ENCODE measurements at places on chromosomes 5 and 9.

GRCh38 chr5:16665601-16666000 lies 48.8 kb upstream of the RETREG1 start:
- DNase-seq, result no peak

- peak; percentile 53 for DNase-seq
Measured at GRCh38 chr9:127746959-127747569, 12.0 kb upstream of the TOR2A start.

DNA sequence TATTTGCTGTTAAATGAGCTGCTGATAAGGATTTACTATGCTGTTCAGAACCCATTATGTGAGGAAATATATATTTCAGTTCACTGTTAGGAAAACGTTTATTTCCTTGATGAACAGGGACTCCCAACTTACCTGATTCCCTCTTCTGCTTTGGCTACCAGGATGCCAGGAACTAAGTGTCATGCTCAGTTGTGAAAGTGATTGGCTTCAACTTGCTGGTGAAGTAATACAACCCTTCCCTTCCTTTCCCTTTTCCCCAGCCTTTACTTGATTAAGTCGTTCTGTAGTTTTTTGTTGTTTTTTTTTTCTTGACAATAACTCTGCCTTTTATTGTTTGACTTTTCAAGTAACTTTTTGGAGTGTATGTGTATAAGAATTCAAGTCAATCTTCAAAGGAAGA lies 309.3 kb downstream of the DOCK8 start:
- DNase-seq, result no peak

- DNase-seq, result peak; percentile 3
Measured at GRCh38 chr5:78221964-78222451, 72.5 kb downstream of the AP3B1 start.

DNA sequence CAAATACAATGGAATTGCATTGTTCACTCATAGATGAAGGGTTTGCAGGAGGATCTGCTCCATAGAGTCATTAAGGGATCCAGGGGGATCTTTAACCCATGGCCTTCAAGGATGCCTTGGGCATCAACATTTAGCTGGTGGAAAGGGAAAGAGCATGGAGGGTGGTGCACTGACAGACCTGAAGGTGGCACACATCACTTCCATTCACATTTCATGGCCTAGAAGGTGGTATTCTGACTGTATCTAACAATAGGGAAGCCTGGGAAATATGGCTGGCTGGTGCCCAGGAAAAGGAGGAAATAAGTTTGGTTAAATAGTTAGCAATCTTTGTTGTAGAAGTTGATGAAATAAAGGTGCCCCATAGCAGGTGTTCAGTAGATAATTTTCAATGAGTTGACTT lies 230.2 kb downstream of the CD180 start:
- no peak for DNase-seq

DNA sequence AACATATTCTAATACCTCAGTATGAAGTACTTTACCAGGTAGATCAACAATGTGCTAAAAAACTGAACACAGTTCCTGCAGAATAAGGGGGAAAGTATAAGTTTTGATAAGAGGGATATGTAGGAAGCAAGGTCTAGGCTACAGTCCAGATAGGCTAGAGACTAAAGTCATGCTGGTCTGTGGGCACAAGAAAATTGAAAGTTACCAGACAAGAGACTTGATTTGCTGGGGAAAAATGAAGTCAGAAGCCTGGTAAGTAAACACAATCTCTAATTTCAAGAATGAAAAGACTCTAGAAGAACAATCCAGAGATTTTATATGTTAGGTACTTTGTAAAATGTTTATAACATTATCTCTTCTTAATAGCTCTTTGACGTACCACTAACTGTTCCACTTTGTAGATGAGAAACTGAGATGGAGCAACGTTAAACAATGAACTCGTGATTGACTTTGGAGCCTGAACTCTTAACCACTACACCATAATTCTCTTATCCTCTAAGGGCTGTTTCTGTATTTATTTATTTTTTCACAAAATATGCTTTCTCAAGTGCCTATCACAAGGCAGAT lies 19.5 kb downstream of the ADAMTS6 start:
- no peak for DNase-seq

GRCh38 chr5:180598316-180598701 lies 7.0 kb upstream of the SCGB3A1 start:
- no peak for DNase-seq

DNA sequence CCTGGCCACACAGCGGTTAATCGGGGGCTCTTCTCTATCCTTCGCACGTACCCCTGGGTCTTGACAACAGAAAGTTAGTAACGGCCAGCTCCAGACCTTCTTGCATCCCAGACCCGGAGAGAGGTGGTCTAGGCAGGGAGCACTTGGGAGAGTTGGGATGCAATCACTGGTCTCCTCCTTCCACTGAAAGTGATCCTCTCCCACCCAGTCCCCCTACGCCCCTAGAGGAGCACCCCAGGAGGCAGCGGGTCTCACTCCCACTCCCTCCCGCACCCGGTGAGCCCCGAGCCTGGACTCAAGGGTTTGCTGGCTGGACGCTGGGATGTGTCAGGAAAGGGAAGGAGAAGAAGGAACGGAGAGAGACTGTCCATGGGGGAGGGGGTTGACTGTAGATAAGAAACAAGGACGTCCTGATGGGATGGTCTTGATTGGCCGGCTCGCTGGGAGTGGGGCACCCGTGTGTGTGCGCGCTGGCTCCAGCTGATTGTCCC lies 2.0 kb downstream of the RORB start:
- DNase-seq, result no peak

DNA sequence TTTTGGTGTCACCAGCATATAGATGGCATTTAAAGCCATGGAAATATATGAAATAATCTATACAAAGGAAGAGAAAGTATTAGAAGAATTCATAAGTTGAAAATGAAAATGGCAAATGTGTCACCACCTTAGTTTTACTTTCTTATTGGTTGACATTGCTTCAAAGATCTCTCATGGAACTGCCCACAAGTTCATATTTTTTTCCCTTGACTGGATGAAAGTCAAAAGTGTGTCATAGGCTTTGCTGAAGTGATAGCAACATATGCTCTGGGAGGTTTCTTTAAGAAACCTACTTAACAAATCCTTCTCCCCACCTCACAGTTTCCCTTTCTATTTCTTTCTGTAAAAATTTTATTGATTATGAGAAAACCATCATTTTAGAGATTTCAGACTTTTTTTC lies 127.2 kb downstream of the VPS13A start:
- no peak for DNase-seq

GRCh38 chr5:112013660-112014059 lies 256.7 kb upstream of the NREP start:
- DNase-seq, result no peak

DNA sequence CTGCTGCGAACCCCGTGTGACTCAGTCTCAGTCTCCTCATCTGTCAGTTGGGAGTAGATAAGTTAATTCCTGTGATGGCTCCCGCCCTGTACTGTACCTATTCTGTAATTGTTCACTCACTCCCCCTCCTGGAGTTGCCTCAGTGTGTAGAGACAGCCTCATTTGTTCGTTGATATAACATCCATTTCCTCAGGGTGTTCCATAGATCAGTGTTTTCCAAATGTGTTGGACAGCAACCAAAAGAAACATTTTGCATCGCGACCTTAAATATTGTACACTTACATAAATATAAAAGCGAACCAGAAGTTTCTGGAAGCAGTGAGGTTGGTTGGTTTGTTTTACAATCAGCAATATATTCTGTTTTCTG lies 698 bp downstream of the NFX1 start:
- DNase-seq, result no peak

GRCh38 chr9:78778318-78778717 lies 481.4 kb downstream of the PSAT1 start:
- no peak for DNase-seq

GRCh38 chr5:55533521-55534435 lies 986 bp downstream of the PLPP1 start:
- peak; percentile 68 for DNase-seq

- no peak for DNase-seq
Measured at GRCh38 chr5:109805883-109806282, 116.2 kb downstream of the MAN2A1 start.

DNA sequence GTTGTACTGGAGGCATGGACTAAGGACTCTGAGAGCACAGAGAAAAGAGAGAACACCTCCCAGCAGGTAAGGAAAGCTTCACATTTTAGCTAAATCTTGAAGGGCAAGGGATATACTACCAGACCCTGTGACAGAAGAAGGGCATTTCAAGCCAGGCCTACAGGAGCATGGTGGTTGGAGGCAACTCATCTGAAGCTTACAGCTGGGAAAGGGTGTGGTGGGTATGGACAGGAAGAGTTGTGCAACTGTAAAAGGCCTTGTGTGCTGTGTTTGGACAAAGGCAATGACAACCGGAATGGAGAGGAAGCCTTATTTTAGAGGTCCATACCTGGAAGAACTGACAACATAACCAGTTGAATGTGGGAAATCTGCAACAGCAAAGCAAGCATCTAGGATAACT lies 31.2 kb downstream of the NIPSNAP3B start:
- DNase-seq, result no peak

GRCh38 chr5:88736494-88736893 lies 146.5 kb downstream of the MEF2C start:
- no peak for DNase-seq

GRCh38 chr5:14161825-14162556 lies 18.8 kb downstream of the TRIO start:
- no peak for DNase-seq

DNA sequence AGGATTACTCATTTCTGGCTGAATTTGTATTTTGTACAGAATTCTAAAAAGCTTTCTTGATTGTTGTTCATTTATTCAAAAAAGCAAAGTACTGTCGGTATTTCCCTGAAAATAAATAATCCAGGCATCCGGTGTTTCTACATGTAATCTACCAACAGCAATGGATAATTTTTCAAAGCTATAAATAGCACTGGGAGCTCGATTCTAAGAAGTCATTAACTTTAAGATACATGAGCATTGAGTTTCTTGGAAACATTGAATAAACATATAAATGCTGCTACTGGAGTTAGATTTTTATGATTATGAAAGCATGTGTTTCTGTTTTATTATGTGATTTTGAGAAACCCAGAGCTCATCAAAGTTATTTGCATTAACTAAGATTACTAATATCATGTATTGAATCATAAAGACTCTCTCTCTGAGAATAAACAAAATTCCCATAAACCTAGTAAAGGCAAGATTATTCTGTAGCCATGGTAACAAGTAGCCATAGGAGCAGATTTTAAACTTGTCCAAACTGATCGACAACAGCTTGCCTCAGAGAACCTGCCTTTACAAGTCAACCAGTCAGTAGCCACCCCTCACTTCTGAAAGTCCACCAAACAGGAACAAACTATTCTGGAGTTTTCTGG lies 197.0 kb downstream of the DRD1 start:
- DNase-seq, result no peak

GRCh38 chr9:70923961-70924360 lies 197.5 kb downstream of the TRPM3 start:
- DNase-seq, result no peak

DNA sequence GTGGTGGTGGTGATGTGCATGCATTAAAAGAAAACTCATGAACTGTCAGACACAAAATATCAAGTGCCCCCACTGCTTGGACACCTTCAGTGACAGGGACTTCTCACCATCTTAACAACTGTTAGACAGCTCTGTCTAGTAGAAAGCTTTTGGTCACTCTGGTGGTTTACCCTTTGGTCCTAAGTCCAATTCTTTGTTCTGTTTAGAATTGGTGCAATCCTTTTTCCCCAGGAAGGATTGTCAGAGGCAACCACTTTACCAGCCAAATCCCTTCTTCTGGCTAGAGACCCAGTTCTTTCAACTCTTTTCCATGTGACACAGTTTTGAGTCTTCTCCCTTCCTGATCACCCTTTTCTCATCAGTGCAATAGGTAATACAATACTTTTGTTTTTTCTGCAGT lies 140.2 kb downstream of the SEC61B start:
- no peak for DNase-seq

GRCh38 chr5:150298701-150299451 lies 3.8 kb downstream of the ARSI start:
- no peak for DNase-seq

DNA sequence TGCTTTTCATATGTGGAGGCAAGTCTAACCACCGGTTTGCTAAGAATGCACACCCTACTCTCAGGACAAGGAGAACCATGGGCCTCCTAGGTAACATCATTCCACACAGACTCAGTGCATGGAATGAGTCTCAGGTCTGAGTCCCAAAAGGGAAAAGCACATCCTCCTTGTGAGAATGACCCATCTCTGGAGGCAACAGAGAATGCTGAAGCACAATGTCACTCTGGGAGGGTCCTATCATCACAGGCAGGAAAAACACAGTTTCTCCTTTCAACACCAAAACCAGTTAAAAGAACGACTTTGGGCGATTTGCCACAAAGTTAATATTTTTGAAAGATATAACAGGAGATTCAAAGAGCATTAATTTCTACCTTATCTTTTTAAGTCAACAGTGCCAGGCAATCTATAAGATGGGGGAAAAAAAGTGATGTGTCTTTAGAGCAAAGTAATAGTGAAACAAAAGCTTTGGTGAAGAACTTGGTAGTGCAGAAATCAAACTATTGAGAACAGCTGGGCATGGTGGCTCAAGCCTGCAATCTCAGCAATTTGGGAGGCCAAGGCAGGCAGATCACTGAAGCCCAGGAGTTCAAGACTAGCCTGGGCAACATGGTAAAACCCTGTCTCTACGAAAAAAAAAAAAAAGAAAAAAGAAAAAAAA lies 97.3 kb downstream of the OXCT1 start:
- DNase-seq, result no peak

GRCh38 chr5:35302544-35302943 lies 72.3 kb upstream of the PRLR start:
- no peak for DNase-seq

GRCh38 chr5:65203746-65204145 lies 278.0 kb downstream of the ADAMTS6 start:
- no peak for DNase-seq

GRCh38 chr5:102591650-102592049 lies 92.8 kb upstream of the SLCO6A1 start:
- DNase-seq, result peak; percentile 26

GRCh38 chr9:77021291-77021894 lies 1.9 kb downstream of the FOXB2 start:
- DNase-seq, result no peak

DNA sequence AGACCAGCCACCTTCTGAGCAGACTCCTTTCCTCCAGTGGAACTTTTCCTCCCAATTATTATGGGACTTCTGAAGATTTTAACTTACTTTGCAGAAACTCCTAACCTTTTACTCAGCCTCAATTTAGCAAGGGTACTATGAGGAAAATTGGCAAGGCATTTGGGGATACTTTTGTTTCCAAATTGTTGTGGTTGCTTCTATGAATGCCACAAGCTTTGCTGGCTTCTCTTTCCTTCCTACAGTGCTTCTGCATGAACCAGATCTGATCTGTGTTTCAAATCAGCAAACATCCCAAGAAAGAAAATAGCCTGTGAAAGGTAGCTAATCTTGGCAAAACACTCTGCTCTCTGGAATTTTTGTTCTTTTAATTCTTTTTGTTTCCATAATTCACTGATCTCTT lies 57.3 kb upstream of the TAF11L2 start:
- DNase-seq, result no peak

DNA sequence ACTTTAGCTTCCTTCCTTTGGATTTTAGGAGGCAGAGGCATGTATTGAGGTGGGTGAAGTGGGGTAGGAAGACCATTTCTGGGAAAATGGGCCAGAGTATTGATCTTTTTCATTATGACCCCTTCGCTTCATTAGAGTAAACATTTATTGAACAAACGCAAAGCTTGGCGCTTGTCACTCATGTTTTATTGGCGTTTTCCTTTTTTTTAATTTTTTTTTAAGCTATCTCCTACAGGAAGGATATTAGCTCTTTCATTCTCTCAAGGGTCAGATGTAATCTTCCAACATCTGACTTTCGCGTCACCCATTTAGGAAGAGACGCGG lies 273 bp upstream of the SUB1 start:
- no peak for DNase-seq

- DNase-seq, result no peak
Measured at GRCh38 chr9:106146066-106146840, 451.9 kb downstream of the TMEM38B start.
